ENCODE measurements at places on chromosomes 11 and 22.

DNA sequence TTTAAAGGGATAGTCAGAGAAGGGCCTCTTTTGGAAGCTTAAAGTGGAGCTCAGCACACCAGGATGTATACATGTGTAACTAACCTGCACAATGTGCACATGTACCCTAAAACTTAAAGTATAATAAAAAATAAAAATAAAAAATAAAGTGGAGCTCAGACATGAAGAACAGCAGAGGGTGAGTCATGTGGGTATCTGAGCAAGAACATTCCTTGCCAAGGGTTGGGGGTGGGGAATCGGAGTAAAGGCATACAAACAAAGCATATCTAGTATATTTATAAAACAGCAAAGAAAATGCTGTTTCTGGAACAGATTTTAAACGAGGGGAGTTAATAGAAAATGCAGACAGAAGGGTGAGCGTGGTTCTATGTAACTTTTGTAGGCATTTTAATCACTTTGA lies 562.6 kb upstream of the ANO3 start:
- no peak for DNase-seq

- no peak for DNase-seq
These were observed 76.2 kb upstream of the CADM1 start for GRCh38 chr11:115580416-115580815.

GRCh38 chr11:131471976-131472375 lies 101.6 kb downstream of the NTM start:
- DNase-seq: no peak

GRCh38 chr11:126267650-126268049 lies 1.0 kb downstream of the SRPRA start:
- DNase-seq: no peak

- DNase-seq: no peak
These were observed 88.4 kb upstream of the RTL6 start for GRCh38 chr22:44586351-44586990.

- DNase-seq: peak; percentile 66
These were observed 59.9 kb downstream of the TRAF6 start for GRCh38 chr11:36450110-36450572.

- DNase-seq: peak; percentile 79
These were observed 825 bp downstream of the FBXO3 start for GRCh38 chr11:33773404-33773986.

DNA sequence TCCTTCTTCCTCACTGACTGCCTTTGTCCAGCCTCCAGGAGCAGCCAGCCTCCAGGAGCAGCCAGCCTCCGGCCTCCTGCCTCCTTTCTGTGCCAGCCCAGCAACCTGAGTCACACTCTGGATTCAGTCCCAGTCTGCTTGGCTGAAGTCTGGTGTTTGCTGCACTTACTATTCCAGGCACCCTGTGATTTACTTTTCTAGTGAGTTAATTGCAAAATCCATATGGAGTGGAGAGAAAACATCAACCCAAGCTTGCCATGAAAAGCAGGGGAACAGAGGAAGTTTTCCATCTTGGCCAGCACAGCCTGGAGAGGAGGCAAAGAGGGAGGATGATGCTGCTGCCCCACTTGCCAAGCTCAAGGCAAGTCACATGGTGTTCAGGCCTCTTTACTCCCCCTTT lies 400.5 kb downstream of the TENM4 start:
- no peak for DNase-seq

- peak; percentile 95 for DNase-seq
These were observed 30.5 kb downstream of the CTNND1 start for GRCh38 chr11:57792060-57792541.
